ENCODE measurements at places on chromosomes 1 and 21. TPM values are rescaled to one million over a fixed set of nuclear protein-coding genes. Genes with fewer than 3 reads are reported as not detected.

GRCh38 chr1:15350551-15351200 lies 59.0 kb upstream of the EFHD2 start:
- H3K4me3 ChIP-seq, result no peak overlapping the region
- H3K4me1 ChIP-seq, result no peaks in the 10 kb centered on the region
- no peak overlapping the region for H3K27ac ChIP-seq
- no peak for DNase-seq
- no peaks in the 10 kb centered on the region for H3K36me3 ChIP-seq

DNA sequence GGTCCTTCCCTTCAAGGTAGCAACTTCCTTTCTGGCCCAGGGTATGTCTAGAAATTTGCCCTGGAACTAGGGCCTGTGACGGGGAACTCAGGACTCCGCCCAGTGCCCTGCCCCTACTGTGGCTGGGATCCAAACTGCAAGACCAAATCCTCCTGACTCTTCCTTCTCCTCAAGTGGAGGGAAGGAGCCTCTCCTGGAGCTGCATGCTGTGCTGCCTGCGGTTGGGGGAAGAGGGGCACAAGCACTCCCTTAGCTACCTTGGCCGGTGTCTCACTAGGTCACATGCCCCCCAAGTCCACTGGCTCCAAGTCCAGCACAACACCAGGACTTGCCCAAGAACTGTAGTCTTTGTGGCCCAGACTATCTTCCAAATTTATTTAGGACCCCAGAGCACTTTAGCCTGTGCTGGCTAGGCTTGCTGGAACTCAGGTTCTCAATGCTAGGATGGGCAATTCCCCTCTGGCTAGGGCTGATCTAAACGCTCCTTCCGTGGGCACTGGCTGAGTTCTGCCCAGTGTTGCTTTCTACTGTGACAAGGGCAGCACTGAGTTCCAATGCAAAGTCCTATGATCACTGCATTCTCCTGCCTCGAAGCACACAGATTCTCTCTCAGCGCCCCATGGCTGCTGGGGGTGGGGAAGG lies 12.2 kb downstream of the ADSS2 start:
- H3K4me1 ChIP-seq, result no peaks in the 10 kb centered on the region
- H3K27me3 ChIP-seq, result no peaks in the 10 kb centered on the region
- no peak overlapping the region for H3K4me3 ChIP-seq
- no peak for DNase-seq

The POFUT2 gene
- 18.0 TPM for total RNA-seq

DNA sequence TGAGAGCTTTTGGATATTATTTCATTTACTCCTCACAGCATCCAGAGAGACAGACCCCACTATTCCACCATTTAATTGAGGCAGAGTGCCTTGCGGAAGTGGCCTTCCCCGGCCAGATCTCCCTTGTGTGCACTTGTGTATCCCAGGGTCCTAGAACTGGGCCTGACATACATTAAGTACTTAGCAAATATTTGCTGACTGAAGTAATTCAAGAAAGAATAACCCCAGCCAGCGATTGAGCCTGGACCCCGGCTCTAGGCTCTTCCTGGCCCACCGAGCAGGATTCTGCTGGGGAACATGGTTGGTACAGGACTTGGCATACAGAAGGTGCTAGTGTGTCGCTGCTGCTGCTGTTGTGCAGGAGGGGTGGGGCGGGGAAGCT lies 8.4 kb downstream of the DMRTA2 start:
- H3K27me3 ChIP-seq, result no peaks in the 10 kb centered on the region
- no peaks in the 10 kb centered on the region for H3K36me3 ChIP-seq
- H3K4me1 ChIP-seq, result no peaks in the 10 kb centered on the region
- H3K4me3 ChIP-seq, result no peak overlapping the region
- H3K27ac ChIP-seq, result no peak overlapping the region

The HSPB7 gene
- not detected for total RNA-seq

GRCh38 chr1:158457246-158457645 lies 4.4 kb upstream of the OR10K1 start:
- H3K4me1 ChIP-seq, result no peaks in the 10 kb centered on the region
- H3K36me3 ChIP-seq, result no peaks in the 10 kb centered on the region
- no peaks in the 10 kb centered on the region for H3K27me3 ChIP-seq
- DNase-seq, result no peak
- no peak overlapping the region for H3K27ac ChIP-seq

GRCh38 chr1:35377555-35377954 lies 109.0 kb downstream of the ZMYM4 start:
- H3K36me3 ChIP-seq, result peaks cover 12% of the 10 kb centered on the region
- no peak for DNase-seq
- H3K27ac ChIP-seq, result no peak overlapping the region
- H3K4me1 ChIP-seq, result peaks cover under 1% of the 10 kb centered on the region

- no peak overlapping the region for H3K27ac ChIP-seq
- H3K27me3 ChIP-seq, result no peaks in the 10 kb centered on the region
- no peaks in the 10 kb centered on the region for H3K4me1 ChIP-seq
- H3K4me3 ChIP-seq, result no peak overlapping the region
- no peaks in the 10 kb centered on the region for H3K36me3 ChIP-seq
- DNase-seq, result no peak
These were observed 24.9 kb upstream of the CYYR1 start for GRCh38 chr21:26597981-26598380.

Measured in Karpas-422 (cell line).